Memory B cell (primary cell): ENCODE measurements at places on chromosomes 5 and 9.
A peak's percentile ranks its signal among the peaks of the same experiment; 100 is the strongest.

GRCh38 chr9:133046900-133047295 is 14.9 kb upstream of the CEL start:
- DNase-seq = no peak

GRCh38 chr5:9781890-9782289 is 151.7 kb upstream of the TAS2R1 start:
- DNase-seq = no peak

GRCh38 chr5:72288924-72289323 is 31.1 kb downstream of the MRPS27 start:
- DNase-seq = no peak

- no peak for DNase-seq
These were observed 339.5 kb upstream of the ZNF608 start for GRCh38 chr5:125085797-125086505.

GRCh38 chr9:113620377-113621161 is 157.0 kb downstream of the RGS3 start:
- no peak for DNase-seq

- no peak for DNase-seq
These were observed 33.5 kb downstream of the SPEF2 start for GRCh38 chr5:35651002-35651756.

DNA sequence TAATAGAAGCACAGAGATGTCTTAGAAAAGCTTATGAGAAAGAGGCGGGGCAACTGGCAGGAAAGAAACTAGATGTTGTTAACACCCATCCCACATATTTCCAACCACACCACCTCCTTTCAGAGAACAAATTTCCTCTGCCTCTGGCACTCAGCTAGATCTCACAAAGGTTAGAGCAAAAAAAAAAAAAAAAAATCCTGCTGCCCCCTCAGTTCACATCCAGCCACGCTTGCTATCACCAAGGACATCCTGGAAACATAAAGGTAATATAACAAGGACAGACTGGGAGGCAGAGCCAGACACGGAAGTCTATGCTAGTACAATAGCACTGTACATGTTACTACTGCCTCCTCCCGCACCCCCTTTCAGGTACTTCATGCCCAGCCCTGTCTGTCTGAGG is 238.0 kb upstream of the PTGER4 start:
- no peak for DNase-seq

GRCh38 chr9:127233550-127233949 is 31.0 kb upstream of the GARNL3 start:
- no peak for DNase-seq

GRCh38 chr9:78871452-78872331 is 574.8 kb downstream of the PSAT1 start:
- no peak for DNase-seq

DNA sequence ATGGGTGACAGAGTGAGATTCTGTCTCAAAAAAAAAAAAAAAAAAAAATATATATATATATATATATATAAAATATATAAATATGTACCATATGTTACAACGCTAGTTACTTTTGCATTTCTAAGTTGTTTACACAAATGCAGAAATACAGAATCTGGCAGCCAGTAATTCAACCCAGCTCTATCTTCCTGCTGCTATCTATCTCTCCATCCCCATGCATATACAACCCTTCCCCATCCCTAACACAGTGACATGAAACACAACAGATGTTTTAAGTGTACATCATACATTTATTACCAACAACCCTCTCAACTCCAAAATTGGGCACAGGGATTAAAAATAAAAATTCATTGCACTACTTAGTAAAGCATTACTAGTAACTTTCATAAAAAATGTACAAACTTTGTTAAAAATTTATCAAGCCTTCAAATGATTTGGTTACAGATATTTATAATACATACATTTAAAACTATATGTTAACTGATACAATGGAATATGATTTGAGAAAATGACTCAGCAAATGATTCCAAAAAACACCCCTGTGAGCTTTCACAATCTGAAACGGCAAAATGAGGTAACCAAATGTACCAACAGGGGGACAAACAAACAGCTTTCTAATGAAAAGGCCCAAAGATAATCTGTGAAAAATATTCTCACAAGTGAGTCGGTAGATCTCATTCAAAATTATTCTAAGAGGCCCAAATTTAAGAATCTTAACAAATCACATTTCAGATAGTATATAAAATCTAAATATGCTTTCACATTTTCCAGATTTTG is 63.8 kb downstream of the RNF38 start:
- no peak for DNase-seq

DNA sequence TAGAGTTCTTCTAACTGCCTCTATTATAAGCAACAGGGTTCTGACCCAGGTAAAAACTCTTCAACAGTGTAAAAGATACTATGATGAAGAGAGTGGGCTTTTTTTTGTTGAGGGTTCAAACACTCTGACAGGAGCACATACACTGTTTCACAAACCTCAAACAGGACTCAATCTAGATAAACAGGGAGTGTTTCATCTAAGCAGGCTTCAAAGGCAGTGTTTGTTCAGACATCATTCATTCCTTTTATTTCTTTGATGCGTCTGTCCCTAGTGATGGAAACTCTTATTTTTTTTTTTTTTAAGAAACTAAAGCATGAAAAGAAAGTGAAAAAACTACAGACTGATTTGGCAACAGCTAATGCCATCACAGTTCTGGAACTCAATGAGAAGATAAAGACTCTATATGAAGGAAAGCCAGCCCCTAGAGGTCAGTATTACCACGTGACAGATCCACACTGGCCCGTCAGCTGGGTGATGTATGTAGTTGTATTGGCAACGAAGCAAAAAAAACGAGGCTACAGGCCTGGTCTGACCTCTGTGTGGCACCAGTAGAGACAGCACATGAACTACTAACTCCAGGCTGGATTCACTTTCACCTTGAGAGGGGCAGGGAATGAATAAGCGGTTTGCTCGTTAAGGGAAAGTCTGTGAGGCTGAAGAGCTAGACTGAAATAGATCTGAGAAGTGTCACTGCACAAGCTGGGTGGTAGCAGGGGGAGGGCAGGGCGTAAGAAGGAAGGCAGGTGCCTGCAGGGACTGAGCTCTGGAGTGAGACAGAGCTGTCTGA is 172.2 kb downstream of the CCDC192 start:
- no peak for DNase-seq

DNA sequence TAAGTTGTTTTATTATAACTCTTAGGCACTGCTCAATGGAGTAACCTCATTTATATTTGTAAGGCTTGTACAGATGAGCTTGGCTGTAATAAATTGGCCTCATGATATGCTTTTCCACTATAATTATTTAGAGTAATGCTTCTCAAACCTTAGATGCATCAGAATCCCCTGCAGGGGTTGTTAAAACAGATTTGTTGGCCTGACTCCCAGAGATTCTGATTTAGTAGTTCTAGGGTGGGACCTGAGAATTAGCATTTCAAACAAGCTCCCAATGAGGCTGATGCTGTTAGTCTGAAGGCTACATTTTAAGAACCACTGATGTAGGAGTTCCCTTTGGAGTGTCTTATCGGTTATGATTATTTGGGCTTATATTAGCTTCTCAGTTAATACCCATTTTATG is 38.2 kb upstream of the ARSB start:
- no peak for DNase-seq

DNA sequence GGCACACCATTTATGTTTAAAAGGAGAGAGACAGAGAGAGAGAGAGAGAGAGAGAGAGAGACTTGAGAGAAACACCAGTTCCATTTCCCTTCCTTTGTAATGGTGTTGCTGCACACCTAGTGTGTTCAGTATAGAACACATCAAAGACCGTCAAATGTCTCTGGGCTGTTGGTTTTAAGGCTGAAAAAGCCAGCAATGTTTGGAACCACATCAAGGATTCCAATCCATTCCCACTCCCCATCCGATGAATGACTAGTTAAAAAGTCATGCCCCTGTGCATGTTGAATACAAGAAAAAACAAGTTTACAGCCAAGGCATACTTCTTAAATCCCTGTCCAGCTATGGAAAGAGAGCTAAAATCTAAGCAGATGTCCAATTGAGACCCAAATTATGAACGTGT is 83.0 kb upstream of the IFNE start:
- DNase-seq = no peak

GRCh38 chr9:124239249-124240073 is 18.3 kb upstream of the NEK6 start:
- peak; percentile 61 for DNase-seq

DNA sequence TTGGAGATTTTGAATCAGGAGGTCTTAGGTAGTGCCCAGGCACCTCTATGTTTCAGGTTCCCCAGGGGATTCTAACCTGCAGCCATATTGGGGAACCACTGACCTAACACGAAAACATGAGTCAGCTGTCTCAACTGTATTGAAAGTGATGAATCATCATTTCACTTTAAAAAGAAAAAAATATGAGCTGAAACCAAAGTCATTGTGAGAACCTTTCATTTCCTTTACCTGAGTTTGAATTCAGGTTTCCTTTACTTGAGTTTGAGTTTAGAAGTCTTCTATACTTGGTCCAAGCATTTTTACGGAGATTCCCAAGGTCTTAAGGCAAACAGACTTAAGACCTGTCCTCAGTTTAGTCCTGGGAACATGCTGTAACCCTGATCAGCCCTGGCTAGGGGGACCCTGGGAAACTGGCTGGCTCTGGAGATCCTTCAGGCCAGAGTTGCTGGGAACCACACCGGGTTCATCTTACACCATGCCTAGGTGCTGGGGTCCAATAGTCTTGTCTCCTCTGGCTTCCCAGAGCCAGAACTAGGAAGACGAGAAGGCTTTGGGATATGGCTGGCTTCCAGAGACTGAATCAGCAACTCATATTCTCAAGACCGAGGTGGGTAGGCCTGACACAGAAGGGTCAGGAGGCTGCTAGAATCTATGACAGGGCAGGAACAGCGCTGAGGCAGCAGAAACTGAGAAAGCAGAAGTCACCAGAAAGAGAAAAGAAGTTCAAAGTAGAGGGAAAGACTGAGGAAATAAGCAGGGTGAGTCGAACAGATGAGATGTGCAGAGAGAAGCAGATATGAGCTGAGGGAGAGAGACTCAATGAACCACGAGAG is 16.4 kb upstream of the PDCD1LG2 start:
- DNase-seq = no peak

- DNase-seq = no peak
These were observed 4.8 kb downstream of the FAM151B start for GRCh38 chr5:80492741-80493140.

DNA sequence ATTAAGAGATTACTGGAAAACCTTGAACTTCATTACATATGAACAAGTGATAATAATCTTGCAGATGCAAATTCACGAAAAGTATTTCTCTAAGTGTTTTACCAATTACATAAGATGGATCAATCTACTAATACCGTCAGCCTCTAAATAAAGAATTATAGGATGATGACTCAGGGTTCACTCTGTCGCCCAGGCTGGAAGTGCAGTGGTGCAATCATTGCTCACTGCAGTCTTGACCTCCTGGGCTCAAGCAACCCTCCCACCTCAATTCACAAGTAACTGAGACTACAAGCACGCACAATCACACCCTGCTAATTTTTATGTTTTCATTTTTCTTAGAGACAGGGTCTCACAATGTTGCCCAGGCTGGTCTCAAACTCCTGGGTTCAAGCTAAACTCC is 56.1 kb downstream of the CHD1 start:
- no peak for DNase-seq

DNA sequence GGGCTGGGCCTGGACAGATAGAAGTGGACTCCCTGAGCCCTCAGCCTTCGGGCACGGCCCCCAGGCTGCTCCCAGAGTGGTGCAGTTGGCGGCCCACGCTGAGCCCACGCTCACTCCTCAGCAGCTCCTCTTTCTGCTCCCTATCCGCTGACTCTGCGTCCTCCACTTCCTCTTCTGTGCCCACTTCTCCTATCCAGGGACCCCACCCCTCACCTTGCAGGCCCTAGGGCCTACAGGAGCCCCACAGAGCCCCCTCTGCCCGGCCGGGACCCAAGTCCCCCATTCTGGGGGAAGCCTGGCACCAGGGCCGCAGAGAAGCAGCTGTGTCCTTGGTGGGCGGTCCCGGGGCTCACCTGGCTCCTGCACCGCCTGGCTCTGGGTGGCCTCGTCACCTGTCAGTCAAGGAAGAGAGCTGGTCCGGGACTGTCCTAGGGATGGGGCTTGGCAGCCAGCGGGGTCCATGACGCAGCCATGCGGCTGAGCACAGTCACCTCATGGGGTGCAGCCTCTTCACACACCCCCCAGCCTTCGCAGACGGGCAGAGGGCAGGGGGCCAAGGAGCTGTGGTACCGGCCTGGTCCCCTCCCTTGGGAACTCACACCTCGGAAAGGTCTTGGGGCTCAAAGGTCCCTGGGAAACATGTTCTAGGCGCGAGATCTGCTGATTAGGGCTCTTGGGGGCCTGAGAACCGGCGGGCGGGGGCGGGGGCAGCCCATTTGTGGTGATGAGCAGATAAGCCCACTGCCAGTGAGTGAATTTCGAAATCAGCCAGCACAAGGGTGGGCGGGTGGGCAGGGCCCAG is 5.4 kb upstream of the NRARP start:
- no peak for DNase-seq

GRCh38 chr5:53472279-53472678 is 8.2 kb upstream of the FST start:
- no peak for DNase-seq

- no peak for DNase-seq
These were observed 10.2 kb upstream of the MRPS2 start for GRCh38 chr9:135490166-135490870.

- DNase-seq = no peak
These were observed 4.0 kb upstream of the ATP6V1G1 start for GRCh38 chr9:114583371-114584155.

- no peak for DNase-seq
These were observed 1346.4 kb downstream of the EFNA5 start for GRCh38 chr5:106324356-106324755.

DNA sequence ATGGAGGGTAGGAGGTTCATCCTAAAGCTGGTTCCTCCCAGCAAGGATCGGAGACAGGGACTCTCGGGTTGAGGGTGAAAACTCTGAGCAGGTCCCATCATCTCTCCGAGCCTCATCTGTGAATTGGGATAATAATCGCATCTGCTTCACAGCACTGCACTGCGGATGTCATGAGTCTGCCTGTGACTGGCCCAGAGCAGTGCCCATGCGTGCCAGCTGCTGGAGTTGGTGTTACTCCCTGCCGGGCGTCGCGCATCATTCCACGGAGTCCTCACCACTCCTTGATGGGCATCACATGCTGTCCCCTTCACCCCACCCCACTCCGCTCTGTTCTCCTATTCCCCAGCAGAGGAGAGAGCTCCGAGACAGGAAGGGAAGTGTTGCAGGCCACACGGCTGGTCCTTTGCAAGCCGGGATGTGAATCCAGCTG is 35.1 kb upstream of the ORM1 start:
- no peak for DNase-seq

DNA sequence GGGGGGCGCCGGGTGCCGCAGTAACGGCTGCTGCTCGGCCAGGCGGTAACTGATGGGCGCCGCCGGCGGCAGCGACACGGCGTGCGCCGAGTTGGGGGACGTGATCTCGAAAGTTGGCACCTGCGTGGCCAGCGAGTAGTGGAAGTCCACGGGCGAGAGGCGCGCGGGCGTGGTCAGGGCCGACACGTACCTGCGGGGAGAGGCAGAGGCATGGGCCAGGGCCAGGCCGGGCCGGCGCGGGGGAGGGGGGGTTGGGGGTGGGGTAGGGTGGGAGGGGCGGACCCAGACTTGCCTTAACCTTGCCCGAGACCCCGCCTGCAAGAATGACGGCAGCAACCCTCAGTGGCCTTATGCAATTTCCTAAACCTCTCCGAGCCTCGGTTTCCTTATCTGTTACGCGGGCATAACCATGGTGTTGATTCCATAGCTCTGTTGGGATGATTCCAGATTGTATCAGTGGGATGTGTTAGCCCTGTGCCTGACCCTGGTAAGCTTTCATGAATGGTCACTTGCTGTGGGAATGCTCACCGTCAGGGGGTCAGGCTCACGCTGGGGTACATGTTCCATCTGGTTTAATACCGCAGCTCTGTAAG is 53.0 kb downstream of the PSD2 start:
- no peak for DNase-seq
